ENCODE measurements at places on chromosomes 11 and 22.

DNA sequence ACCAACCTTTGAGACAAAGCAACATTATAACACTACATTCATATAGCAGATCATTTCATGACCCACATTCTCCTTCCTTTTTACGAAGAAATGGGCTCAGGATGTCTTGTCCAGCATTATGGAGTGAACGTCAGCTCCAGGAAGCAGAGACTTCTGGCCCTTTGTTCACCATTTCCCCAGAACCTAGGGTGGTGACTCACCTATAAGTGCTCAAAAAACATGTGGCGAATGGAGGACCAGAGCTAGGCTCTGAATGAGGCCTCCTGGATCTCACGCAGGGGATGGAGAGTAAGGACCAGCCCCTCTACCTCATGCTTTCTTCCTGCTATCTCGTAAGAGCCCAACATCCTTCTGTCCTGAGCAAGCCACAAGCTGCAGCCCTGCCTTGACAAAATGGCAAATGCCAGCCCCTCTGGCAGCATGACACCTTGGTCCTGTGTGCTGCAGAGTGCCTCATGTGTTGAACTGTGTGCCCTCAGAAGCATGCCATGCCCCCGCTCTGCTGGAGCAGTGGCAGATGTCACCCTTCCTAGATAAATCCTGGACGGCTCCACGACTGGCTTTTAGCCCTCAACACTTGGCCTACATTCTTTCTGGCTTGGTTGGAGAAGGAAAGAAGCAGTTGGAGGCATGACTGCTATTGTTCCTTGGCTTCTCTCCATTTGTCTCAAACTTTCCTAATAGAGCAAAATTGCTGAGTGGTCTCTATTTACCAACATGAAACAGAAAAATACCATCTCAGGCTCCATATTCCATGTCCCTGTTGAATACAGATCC, 6.5 kb upstream of the ST3GAL4 start:
- DNase-seq, result no peak

DNA sequence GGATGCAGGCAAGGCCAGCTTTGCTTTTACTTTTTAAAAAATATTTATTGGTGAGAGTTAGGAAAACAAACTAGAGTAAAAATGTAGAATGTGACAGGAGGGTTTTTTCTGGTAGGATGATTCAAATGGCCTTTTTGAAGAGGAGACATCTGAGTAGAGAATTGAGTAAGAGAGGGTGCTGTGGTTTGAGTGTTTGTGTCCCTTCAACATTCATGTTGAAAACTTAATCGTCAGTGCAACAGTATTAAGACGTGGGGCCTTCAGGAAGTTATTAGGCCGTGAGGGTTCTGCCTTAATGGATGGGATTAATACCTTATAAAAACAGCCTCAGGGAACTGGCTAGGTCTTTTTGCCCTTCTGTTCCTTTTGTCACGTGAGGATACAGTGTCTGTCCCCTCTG, 288.8 kb upstream of the C11orf87 start:
- no peak for DNase-seq

DNA sequence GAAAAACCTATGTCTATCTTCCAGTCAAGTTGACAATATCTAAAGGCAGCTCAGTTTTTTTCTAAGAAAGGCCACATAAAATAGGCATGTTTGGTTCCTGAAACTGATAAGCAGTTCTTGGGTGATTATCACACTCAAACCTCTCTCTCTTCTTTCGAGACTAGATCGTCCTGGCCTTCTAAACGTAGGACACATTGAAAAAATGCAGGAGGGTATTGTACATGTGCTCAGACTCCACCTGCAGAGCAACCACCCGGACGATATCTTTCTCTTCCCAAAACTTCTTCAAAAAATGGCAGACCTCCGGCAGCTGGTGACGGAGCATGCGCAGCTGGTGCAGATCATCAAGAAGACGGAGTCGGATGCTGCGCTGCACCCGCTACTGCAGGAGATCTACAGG, 15.1 kb downstream of the CDPF1 start:
- no peak for DNase-seq

DNA sequence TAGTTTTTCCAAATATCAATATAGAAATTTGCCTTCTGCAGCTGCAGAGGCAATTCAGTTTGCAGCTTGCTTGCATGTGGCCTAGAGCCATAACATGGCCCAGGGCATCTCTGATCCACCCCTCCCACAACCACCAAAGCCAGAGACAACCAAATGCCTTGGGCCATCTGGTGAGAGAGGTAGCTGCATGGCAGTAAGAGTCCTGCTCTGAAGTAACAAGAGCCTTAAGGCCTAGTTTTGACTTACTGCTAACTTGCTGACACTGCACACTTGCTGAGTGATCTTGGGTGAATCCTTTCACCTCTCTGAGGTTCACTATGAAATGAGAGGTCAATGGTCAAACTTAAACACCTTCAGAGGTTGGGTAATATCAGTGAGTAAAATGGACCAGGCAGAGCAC, 4.9 kb upstream of the SPECC1L start:
- no peak for DNase-seq

DNA sequence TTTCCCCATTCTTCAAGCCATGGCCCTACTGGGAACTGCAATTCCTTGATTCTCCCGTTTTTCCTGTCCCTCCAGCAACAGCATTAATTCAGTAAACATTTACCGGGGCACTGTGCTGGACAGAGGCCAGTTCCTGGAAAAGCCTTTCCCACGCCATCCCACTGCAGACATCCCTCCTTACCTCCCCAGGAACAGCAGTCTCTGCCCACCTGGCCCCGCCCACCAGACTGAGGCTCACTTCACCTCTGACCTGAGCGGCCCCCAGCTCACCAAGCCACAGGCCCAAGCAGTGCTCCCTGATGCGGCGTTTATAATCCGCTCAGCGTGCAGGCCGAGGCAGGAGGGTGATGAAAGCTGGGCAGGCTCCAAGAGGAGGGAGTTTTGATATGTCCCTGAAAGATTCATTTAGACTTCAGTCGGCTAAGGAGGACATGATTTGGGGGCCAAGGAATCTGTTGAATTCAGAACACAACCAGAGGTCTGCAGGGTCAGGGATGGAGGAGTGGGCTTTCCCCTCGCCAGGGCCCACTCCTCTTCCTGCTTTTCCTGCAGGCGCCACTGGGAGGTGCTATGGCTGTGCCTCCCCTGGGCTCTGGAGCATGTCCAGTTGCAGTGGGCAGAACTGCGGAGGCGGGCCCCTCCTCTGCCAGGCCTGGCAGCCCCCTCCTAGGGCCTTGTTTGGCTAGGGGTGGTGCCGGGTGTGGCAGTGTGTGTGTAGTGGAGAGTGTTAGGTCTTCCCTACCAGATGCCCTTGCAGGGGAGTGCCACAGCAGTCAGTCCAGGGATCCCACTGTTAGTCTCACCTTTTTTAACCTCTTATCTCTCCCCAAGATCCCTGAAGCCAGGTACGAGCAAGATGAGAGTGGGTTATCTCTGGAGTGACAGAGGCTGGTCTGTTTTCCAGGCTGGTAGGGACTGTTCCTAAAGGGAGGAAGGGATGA, 1.4 kb upstream of the TAGLN start:
- DNase-seq, result no peak

- no peak for DNase-seq
Observed at GRCh38 chr22:31088233-31088986, 7.3 kb downstream of the SMTN start.

GRCh38 chr11:128533472-128533871, 53.9 kb downstream of the ETS1 start:
- no peak for DNase-seq

DNA sequence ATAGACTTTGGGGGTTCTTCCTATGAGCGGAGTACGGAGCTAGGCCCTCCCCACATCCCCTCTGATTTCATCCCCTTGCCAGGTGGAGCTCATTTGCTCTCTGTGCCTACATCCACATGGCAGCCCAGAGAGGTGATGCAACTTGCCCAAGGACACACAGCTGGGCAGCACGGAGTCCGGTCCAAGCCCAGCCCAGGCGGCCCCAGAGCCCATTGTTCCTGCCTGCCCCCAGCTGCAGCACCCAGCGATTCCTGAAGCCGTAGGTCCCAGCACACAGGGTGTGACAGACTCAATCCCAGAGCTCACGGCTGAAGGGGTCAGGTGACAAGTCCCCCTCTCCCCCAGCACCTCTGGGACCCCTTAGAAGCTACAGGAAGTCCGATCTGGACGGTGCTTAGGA, 22.2 kb upstream of the RFPL3 start:
- DNase-seq, result no peak

DNA sequence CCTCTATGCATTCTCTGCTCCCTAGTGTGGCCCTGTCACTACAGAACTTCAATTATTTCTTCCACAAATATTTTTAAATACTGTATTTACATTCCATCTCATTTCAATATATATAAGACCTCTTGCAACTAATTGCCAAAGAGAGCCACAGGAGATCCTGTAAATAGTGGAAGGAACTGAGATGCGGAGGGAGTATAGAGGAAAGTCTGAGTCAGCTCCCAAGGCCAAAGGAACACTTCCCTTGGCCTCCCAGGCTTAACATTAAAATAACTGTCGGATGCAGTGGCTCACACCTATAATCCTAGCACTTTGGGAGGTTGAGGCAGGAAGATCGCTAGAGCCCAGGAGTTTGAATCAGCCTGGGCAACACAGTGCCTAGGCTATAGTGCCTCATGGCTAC, 31.2 kb downstream of the RBFOX2 start:
- no peak for DNase-seq

DNA sequence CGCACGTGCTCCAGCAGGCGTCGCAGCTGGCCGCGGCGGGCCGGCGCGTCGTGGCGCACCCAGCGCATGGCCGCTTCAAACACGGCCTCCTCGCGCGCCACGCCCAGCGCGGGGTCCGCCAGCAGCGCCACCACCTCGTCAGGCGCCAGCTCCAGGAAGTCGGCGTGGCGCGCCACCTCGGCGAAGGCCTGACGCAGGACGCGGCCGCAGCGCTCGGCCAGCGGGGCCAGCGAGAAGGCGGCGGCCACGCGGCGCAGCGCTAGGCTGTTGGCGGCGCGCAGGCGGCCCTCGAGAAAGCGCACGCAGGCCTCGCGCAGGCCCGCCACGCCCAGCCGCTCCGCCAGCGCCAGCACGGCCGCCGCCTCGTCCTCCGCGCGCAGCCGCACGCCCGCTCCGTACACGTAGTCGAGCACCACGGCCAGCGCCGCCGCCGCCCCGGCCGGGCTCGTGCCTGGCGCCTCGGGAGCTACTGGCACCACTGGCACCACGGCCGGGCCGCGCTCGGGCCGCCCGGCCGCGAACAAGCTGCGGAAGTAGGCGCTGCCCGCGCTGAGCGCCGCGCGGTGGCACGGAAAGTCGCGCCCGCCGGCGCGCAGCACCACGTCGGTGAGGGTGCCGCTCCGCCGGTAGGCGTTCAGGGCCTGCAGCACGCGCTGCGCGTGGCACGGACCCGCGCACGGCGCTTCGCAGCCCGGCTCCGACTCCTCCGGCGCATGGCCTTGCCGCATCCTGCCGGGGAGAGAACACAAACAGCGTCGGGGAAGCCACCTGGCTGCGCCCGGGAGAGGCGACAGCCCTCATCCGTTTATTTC, 2.9 kb downstream of the KLHL35 start:
- DNase-seq, result peak; percentile 66

GRCh38 chr11:67307545-67308001, 4.2 kb downstream of the SSH3 start:
- peak; percentile 53 for DNase-seq

DNA sequence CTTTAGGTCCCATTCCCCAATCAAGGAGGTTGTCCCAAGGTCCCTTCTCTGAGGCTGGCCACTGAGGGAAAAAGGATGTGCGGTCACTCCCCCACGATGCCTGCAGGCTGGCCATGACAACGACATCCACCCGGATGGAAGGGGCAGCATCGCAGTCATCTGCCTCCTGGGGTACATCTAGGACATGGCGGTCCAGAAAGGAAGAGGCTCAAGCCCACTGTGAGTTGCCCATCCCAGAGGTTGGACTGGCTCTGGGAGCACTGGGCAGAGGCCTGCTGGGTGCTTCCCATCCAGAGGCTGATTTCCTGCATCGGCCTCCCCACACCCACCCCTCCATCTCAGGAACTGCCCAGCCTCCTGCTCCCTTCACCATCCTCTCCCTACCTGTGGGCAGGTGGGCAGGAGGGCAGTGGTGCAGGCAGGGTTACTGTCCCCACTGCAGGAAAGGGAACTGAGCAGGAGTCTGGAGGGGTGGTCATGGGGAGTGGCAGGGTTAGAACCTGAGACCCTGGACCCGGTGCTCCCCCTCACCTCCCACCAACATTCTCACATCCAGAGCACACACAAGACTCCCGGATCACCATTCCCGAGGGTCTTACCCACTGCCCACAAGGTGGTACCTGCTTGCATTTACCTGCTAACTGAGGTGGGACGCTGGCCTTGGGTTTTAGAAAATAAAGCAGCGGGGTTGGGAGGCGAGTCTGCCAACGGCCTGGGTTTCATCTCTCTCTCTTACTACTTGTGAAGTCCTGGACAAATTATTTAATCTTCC, 4.4 kb downstream of the RCE1 start:
- DNase-seq, result no peak

DNA sequence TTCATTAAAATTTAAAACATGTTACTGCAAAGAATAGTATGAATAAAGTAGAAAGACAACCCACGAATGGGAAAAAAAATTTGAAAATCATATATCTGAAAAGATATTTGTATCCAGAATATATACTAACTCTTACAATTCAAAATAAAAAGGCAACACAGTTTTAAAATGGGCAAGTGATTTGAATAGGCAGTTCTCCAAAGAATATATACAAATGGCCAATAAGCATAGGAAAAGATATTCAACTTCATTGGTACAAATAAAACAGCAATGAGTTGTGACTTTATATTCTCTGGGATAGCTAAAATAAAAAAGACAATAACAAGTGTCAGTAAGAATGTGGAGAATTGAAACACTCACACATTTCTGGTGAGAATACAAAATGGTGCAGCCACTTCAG, 41.6 kb upstream of the FAM181B start:
- no peak for DNase-seq

- DNase-seq, result no peak
Observed at GRCh38 chr11:46457021-46457420, 65.4 kb upstream of the CHRM4 start.

DNA sequence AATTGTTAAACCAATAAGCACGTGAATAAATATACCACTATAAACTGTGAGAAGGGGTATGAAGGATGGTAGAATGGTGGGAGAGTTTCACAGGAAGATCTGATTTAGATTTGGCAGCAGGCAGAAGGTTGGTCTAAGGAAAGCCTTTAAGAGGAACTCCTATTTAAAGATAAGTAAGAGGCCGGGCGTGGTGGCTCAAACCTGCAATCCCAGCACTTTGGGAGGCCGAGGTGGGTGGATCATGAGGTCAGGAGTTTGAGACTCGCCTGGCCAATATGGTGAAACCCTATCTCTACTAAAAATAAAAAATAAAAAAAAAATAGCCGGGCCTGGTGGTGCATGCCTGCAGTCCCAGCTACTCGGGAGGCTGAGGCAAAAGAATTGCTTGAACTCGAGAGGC, 45.8 kb upstream of the CXCR5 start:
- DNase-seq, result no peak
